GM12878 (cell line): ENCODE measurements at places on chromosomes 5 and 9.

DNA sequence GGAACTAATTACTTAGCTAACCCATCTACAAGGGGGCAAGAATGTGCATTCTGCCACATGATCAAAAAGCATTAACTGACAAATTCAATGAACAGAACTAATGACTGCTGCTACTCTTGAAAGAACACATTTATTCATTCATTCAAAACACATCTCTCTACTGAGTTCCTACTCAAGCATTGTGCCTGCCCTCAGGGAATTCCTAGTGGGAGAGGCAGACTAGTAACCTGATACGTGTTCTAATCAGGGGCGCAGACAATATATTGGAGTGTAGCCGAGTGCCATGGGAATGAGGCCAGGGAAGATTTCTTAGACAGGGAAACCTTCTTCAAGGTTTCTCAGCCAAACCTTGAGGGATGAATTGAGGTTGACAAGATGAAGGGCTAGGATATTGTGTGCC, 56.7 kb upstream of the PAPPA start:
- DNase-seq: no peak

DNA sequence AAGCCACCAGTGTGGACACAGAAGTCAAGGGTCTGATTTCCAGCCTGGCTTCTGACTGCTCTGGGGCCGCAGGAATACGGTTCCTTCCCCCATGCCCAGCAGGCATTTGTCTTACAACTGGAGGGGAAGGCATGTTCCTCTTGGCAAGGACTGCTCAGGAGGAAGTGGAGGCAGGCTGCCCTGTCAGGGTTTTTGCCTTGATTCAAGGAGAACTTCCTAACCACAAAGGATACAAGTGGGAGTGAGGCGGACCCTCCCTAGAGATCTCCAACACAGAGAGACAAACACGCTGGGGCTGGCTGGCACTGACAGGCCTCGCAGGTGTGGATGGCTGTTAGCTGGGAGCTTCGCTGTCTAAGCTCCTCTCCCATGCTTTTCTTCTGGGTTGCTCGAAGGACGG, 19.1 kb downstream of the TGFBI start:
- DNase-seq: no peak

DNA sequence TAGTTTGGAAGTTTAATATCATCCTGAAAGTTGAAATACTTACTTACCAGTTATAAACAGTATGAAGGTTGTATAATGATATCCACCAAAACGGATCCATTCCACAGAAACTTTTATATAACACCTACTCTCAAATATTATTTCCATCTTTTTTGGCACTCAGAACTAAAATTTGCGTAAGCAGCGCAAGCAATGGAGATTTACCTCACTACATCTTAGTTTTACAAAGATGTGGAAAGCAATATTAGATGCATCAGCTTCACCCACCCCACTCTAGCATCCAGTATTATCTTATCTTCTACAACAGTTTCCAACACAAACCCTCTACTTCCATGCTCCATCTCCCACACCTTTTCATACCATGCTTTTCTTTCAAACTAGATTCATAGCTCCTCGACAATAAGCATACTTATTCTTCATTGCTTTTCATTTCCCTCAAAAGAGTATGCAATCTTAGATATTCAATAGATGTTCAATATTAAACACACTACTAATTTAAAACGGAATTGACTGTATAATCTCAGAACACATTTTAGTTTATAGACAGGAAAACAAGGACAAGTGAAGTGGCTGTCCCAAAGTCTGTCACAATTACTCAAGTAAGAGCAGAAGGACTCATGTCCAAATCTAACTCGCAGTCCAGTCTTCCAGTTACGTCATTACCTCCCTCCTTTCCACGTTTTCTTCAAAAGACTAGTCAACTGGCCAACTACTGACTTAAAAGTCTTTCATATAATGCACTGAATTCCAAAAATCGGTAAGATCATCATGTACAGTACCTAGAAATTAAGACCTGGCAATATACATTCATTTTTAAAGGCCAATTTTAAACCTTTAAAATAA, 2.2 kb downstream of the PPP2CA start:
- no peak for DNase-seq

DNA sequence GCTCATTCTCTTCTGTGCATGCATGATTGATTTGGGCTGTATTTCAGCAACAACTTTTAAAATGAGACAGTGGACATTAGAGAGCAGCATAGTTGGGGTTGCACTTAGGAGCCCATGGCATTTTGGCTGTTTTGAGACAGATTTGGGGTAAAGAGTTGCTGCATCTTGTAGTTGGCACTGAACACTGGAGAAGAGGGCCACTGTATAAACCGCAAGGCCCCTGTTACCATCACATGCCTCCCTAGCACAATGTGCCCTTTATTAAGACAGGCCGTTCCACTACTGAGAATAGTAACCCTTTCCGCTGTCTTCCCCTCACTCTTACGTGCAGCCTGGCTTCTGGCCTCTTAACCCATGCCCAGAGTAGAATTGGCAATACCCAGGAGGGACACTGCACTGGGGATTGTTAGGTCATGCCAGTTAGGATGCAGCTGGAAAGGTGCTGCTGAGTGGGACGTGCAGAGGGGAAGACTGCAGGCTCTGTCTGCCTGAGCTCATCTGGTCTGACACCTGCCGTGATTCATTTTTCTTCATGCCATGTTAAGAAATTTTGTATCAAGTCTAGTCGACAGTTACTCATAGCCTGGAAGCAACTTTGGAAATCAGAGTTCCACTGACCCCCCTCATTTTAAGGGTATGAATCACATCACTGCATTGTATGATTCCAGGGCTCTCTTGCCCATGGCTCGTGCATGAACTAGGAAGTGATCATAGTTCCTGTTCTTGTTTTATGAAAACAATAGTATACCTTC, 146.9 kb upstream of the DMRT1 start:
- no peak for DNase-seq

DNA sequence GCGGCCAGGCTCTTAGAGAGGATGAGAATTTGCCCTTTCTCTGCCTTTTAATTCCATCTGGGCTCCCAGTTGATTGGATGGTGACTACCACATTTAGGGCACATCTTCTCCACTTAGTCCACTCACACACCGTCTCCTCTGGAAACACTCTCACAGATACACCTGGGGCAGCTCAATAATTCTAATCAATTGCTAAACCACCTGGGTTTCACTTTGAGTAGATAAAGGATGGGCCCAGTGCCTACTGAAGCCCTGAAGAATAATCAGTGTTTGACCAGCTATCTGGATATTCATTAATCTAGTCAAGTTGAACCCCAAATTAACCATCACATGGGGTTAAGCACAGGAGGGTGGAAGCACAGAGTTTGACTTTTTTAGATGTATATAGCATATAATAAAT, 19.1 kb downstream of the MAN2A1 start:
- DNase-seq: no peak

GRCh38 chr9:96029722-96030530, 154.4 kb downstream of the ERCC6L2 start:
- no peak for DNase-seq

- peak; percentile 69 for DNase-seq
Measured at GRCh38 chr9:35826071-35826701, 2.3 kb downstream of the FAM221B start.
